ELR (cell line): ENCODE measurements at places on chromosomes 5 and 9.

DNA sequence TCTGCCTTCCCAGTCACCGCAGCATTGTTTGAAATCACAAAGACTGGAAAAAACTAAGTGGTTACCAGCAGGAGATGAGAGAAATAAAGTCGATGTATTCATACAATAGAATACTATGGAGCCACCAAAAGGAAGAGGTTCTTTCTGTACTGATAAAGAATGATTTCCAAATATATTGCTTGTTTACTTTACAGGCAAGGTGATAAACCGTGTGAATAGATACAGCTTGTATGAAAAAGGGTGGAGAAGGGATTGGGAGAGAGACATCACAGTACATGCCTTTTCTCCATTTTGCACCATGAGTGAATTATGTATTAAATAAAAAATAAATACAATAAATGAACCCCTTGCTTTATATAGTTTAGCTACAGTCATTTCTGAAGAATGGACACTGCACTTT, 91.7 kb downstream of the RFK start:
- DNase-seq = no peak

GRCh38 chr5:60014331-60014730, 120.8 kb upstream of the PDE4D start:
- no peak for DNase-seq

DNA sequence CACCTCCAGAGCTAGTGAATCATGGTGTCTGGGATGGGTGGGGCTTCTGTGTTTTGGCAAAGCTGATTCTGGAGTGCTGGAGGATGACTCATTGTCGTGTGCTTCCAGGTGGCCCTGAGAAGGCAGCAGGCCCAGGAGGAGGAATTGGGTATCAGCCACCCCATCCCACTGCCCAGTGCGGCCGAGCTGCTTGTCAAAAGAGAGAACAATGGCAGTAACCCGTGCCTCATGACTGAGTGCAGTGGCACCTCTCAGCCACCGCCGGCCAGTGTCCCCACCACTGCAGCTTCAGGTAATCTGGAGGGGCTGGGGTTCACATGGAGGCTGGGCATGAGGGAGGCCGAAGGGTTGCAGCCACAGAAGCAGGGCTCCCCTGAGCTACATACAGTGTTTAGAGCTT, 5.4 kb downstream of the DMRT1 start:
- DNase-seq = no peak

DNA sequence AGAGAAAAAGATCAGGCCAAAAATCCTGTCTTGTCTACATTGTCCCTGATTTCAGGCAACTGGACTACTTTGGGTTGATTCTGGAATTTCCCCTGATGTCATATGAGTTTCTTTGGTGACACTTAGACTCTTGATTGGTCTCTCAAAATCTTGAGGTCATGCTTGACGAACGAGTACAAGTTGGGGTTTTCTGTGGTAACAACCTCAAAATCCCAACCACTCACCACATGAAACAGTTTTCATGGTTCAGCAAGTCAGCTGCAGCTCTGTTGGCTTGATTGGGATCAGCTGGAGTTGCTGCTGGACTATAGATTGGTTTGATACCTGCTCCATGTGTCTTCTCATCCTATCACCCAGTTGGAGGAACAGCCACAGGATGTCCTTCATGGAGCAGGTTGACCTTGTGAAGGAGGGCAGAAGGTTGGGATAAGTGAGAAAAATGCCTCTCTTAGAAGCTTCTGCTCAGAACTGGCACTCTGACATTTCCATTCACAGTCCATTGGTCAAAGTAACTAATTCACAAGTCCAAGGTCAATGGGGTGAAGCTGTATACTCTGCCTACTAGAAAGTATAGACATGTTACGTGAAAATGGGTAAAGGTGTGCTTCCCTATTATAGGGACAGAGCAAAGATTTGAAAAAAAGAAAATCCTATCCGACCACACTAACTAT, 284.5 kb downstream of the SH3GL2 start:
- DNase-seq = no peak

GRCh38 chr9:89773170-89773569, 168.4 kb downstream of the GADD45G start:
- DNase-seq = no peak

DNA sequence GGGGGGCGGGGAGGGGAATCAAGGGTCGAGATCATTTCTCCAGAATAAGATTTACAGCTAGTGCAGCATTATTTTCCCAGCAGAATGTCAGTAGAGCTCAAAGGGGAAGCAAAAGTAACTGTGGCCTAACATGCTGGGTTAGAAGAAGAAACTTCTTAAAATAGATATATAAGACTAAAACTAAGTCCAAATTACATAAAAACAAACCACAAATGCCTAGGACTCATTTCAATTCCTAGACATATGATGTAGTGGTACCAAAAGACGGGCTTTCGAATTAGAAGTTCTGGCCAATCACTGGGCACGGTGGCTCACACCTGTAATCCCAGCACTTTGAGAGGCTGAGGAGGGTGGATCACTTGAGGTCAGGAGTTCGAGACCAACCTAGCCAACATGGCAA, 20.8 kb upstream of the MELK start:
- no peak for DNase-seq

- DNase-seq = no peak
Observed at GRCh38 chr5:27491047-27491446, 452.7 kb upstream of the CDH9 start.

DNA sequence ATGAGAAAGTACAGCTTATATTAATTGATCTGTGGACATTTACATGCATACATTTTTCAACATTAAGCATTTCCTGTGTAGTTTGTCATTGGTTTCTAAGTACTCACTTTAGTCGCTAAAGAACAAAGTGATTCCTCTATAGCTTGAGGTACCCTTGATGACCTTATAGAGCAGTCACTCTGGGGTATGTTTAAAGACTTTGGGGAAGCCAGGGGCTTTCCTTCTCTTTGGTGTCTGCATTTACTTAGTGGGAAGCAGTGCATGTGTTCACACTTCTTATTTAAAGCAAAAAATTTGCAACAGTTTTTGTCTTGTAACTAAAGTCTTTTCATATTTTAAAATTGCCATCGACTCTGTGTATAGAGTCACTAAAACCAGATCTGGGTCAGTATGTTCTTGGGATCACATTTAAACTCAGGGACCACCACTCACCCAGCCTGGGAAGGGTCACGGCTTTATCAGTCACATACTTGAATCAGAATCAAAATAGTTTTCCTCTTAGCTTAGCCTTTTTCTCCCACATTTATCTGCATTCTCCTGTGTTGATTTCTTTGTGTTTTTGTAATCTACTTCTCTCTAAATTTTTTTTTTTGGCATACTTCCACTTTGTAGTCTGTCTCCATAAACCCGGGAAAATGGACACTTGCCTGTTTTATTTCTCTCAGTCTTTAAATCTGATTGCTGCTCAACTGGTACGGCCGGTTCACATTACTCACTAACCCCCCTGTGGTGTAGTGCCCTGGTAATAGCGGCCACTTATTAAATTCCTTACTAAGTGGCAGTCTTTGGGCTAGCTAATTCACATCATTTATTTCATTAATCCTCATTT, 143.9 kb upstream of the FBN2 start:
- no peak for DNase-seq
